ENCODE measurements at places on chromosomes 5 and 9. TPM values are rescaled to one million over a fixed set of nuclear protein-coding genes. Genes with fewer than 3 reads are reported as not detected.

The DMGDH gene
- 1.0 TPM for total RNA-seq

The FAT2 gene
- total RNA-seq, result 0.06 TPM

The FAM153A gene
- 31.4 TPM for total RNA-seq

DNA sequence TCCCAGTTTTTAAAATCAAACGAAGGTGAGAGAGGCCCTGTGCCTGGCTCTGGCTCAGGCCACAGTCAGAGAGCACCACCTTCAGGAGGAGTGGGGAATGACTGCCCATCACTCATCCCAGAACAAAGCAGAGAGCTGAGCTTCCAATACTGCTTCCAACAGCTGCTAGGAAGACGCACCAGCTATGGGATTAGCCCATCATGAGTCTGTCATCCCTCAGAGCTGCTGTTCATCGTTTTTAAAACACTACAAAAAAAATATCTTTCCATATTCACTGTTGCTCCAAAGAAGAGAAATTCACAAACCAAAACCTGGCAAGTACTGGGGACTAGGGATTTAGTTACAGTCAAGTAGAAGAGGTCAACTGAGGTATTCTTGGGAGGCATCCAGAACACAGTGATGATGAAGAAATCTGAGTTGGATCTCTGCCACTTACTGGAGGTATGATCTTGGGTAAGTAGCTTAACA, 102.4 kb downstream of the CDK5RAP2 start:
- no peaks in the 10 kb centered on the region for H3K27me3 ChIP-seq
- H3K36me3 ChIP-seq, result no peaks in the 10 kb centered on the region
- no peak overlapping the region for H3K4me3 ChIP-seq
- H3K27ac ChIP-seq, result no peak overlapping the region
- DNase-seq, result no peak

The CER1 gene
- total RNA-seq, result not detected

- H3K27ac ChIP-seq, result no peak overlapping the region
- no peak for DNase-seq
- H3K27me3 ChIP-seq, result no peaks in the 10 kb centered on the region
Measured at GRCh38 chr5:120734033-120734432, 269.9 kb downstream of the PRR16 start.

GRCh38 chr5:167995844-167996425, 295.5 kb upstream of the WWC1 start:
- H3K4me3 ChIP-seq, result no peak overlapping the region
- DNase-seq, result no peak
- H3K27ac ChIP-seq, result no peak overlapping the region
- H3K27me3 ChIP-seq, result no peaks in the 10 kb centered on the region
- H3K36me3 ChIP-seq, result no peaks in the 10 kb centered on the region
